ENCODE measurements at places on chromosomes 7 and 10.

DNA sequence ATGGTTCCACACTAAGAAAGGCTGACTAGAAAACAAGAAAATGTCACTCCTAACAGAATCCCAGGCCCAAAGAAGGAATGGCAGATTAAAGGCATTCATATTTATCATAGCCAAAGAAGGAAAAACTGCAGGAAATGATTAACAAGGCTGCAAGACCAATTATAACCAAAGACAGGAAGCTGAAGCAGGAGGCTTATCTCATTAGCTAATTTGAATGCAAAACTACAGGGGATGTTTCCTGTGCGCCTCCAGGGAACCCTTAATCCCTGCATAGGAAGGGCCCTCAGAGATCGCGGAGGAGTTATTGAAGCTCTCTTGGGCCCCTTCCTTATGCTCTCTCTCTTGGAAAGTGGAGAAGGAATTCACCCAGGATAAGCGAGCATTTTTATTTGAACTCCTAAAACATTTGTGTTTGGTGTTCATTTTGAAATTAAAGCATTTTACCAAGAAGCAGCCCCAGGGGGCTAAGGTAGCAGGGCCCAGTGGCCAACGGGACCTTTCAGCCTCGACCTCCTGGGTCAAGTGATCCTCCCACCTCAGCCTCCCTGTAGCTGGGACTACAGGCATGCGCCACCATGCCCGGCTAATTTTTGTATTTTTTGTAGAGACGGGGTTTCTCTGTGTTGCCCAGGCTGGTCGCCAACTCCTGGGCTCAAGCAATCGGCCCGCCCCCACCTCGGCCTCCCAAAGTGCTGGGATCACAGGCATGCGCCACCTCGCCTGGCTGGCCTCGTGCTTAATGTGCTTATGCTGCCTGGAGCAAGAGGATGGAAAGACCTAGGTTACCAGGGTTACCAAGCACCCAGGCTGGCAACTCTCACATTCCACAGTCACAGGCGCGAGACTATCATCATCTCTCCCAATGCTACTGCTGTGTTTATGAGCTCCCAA is 24.1 kb upstream of the PROSER2 start:
- no peak for DNase-seq

- DNase-seq = no peak
Measured at GRCh38 chr7:81503336-81503735, 266.5 kb downstream of the HGF start.

DNA sequence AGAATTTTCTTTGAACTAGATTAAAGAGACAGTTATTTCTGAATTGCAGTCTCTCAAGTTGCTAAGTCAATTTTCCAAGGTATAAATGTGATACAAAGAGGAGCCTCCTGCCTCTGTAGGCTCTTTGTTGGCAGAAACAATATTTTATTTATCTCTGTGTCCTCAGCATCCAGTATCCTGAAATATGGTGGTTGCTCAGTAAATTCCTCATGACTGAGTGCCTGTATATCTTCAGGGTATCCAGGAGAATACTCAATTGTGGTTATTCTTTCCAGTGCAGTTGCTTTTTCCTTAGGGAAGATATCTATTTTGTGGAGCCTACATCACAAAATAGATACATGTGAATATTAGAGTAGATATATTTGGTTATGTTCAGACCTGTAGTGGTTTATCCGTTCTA is 144.8 kb upstream of the FERD3L start:
- no peak for DNase-seq

DNA sequence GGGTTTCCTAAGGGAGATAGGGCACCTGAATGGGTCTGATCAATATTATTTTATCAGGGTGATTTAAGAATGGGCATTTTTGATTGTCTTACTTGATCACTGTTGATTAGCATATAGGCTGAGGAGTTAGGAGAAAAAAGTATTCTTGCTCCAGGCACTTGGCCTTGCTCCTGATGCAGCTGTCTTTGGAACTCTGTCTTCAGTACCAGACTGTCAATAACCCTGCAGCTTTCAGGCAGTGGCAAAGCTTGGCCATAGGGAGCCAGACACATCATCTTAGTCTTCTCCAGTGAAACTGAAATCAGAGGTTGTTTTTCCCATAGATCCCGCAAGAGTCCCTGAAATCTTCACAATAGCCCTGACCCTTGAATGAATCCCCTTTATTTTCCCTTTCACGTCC is 47.2 kb downstream of the EXOC4 start:
- DNase-seq = no peak

DNA sequence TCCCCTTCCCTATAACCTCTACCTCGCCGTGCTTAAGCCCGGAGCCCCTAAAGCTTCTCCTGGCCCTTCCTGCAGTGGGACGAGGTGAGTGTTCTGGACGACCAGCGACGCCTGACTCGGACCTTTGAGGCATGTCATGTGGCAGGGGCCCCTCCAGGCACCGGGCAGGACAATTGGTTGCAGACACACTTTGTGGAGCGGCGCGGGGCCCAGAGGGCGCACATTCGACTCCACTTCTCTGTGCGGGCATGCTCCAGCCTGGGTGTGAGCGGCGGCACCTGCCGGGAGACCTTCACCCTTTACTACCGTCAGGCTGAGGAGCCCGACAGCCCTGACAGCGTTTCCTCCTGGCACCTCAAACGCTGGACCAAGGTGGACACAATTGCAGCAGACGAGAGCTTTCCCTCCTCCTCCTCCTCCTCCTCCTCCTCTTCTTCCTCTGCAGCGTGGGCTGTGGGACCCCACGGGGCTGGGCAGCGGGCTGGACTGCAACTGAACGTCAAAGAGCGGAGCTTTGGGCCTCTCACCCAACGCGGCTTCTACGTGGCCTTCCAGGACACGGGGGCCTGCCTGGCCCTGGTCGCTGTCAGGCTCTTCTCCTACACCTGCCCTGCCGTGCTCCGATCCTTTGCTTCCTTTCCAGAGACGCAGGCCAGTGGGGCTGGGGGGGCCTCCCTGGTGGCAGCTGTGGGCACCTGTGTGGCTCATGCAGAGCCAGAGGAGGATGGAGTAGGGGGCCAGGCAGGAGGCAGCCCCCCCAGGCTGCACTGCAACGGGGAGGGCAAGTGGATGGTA is 9.2 kb downstream of the EPHB6 start:
- no peak for DNase-seq

DNA sequence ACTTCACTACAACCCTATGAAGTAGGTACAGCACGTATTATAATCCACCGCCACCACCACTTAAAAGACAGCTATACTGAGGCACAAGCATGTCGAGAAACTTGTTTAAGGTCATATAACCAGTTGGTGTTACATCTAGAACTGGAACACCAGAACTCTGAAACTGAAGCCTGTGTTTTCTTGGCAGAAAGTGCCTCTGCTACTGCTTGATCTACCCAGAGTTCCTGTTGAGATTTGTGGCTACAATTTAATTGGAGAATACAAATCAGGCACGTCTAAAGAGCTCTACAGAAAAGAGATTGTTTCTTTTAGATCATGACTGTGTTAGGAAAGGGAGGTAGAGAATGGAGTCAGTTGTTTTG is 4.3 kb upstream of the ADD3 start:
- DNase-seq = no peak

DNA sequence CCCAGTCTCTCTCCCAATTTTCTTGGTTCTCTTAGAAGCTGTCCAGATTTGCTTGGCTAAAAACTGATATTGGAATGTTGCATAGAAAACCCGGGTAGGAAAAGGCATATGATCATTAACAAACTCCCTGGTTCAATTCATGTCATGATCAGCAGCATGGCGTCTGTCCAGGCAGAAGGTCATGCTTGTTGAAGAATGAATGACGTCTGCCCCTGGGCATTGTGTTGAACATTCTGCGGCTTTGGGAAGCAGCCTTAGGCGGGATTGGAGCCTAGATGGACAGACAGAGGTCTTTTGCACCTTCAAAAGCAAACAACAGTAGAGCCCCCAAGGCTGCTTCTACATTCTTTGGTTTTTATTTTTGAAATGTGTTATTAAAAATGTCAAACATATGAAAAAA is 7.7 kb upstream of the MINDY3 start:
- no peak for DNase-seq

- no peak for DNase-seq
Measured at GRCh38 chr10:20931156-20931795, 34.2 kb upstream of the NEBL start.

GRCh38 chr7:7566651-7567611 is at the start of gene MIOS:
MIOS (plus strand) TSS chr7:7566884; CDS start chr7:7572476, 5,592 bp downstream.
- peak; percentile 77 for DNase-seq

- no peak for DNase-seq
Measured at GRCh38 chr7:33921216-33921938, 16.0 kb downstream of the BMPER start.
